Skeletal muscle cell (primary cell): ENCODE measurements at places on chromosomes 7 and 10.

GRCh38 chr7:147089051-147089461, 972.5 kb downstream of the CNTNAP2 start:
- DNase-seq, result no peak

DNA sequence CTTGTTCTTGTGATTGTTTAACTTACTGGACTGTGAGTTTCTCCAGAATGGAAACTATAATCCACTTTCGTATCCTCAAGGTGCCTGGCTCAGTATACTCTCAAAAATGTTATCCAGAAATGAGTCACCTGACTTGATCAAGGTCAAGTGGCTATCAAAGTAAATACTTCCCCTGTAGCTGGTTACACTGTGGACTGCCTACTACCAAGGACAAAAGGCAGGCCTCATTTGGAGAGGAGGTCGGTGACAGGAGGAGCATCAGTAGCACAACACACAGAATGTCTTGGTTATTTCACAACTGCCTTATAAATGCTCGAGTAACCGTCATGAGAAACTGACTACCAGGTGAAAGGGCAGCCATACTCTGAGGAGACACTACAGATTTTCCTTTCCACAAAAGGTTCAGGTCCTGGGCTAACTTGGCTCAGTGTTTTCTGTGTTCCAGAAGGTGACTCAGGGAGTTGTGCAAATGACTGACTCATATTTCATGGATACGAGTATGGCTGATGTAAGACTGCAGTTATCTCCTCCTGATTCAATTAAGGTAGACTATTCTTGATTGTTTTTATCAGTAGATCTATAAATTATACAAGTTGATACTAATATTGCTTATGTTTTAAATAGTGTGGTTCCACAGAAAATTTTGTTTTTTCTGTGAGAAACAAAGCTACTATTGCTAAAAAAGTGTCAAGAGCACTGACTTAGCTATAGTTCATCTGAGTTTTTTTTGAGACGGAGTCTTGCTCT, 4.2 kb upstream of the CCNY start:
- DNase-seq, result peak; percentile 95

- DNase-seq, result peak; percentile 5
Observed at GRCh38 chr10:116521424-116522290, 24.1 kb upstream of the PNLIP start.

DNA sequence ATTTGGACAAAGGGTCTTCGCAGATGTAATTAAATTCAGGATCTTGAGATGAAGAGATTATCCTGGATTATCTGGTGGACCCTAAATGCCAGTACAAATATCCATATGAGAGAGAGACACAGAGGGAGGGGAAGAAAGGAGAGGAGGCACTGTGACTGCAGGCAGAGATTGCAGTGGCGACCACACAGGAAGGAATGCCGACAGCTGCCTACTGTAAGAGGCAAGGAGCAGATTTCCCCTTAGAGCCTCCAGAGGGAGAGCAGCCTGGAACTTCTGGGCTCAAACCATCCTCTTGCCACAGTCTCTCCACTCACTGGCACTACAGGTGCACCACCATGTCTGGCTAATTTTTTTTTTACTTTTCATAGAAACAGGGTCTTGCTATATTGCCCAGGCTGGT, 152.3 kb downstream of the SDK1 start:
- DNase-seq, result no peak
